ENCODE measurements at places on chromosomes 2 and 18.

DNA sequence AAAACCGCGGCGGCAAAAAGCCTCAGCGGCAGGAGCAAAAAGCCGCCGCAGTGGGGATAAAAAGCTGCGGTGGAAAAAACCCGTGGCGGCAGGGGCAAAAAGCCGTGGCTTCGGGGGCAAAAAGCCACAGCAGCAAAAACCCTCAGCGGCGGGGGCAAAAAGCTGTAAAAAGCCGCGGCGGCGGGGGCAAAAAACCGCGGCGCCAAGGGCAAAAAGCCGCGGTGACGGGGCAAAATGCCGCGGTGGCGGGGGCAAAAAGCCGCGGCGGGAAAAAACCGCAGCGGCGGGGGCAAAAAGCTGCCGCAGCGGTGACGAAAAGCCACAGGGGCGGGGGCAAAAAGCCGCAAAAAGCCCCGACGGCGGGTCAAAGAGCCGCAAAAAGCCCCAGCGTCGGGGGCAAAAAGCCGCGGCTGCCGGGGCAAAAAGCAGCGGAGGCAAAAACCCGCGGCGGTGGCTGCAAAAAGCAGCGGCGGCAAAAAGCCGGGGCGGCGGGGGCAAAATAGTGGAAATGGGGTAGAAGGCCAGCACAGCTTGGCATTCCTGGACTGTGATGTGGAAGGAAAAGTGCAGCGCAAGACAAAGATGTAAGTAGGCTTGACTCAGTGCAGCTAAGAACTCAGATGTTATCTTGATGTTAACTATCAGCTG lies 151.8 kb downstream of the ANKRD30BL start:
- no peak for DNase-seq

DNA sequence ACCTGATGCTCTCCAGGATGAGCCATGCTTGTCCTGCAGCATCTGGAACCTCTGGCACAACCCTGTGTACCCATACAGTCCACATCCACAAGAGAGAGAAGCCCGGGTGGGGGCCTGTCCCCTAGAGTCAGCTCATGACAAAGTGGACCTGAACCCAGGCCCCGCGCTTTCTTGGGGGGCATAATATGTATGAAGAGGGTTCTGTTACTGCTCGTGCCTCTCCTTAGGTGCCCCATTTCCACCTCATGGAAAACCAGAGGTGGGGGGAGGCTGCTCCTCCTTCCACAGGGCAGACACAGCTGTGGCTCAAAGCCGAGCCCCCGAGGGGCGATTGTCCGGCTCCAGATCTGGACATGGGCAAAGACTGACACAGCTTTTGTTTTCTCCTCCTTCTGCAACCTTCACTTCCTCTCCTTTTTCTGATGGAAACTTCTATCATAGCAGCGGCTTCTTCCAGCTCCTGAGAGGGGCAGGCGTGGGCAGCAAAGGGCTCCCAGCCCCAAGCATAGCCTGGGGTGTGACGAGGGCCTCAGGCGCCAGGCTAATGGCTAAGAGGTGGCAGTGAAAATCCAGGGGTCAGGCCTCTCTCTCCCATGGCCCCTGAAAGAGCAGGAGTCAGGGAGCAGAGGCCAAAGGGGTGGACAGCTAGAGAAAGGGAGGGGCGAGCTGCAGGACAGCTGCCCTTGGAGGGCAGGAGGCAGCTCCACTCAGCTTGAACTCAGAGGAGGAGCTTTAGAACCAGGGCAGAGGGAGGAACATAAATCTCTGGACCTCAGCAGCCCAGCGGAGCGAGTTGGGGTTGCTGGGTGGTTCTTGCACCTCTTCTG lies 155.5 kb downstream of the ZFP36L2 start:
- DNase-seq, result no peak

DNA sequence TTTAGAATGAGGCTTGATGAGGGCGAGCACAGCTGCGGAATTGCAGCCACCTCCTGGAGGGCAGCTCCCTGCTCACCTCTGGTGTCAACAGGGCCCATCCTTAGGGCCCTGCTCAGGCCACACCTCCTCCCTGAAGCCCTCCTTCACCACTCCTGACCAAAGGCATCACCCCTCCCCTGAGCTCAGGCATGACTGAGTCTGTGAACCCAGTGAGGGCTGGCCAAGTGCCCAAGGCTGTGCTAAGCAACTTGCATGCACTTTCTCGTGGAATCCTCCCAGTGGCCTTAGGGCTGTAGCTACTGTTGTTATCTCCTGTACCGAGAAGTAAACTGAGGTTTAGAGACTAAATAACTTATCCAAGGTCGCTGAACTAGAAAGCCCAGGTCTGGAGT lies 101.7 kb downstream of the KLHL29 start:
- DNase-seq, result no peak

GRCh38 chr18:79468119-79468789 lies 72.5 kb downstream of the NFATC1 start:
- DNase-seq, result no peak

DNA sequence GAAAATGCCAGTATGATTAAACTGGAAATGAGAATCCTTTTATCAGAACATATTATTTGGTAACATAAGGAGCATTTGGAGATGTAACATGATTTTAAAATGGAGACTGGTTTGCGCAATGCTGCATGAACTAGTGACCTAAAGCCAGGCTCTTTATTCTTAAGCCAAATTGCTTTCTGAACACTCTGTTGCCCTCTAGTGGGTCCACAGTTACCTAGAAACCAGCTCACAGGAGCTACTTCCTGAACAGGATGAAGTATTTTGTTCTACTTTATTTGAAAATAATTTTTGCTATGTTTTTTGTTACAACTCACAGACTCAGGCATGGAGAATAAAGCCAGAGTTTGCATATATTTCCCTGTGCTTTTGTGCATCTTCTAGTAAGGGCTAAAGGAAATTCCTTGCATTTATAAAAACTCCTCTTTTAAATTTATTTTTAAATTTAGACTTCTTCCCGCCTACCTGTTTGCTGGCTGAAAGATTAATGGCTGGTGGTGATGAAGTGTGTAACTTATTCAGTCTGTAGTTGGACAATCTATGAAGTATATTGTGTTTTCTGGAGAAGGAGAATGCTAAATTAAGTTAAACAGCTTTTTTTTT lies 146.7 kb downstream of the PARD3B start:
- DNase-seq, result no peak
